ENCODE measurements at places on chromosomes 1 and 21.

DNA sequence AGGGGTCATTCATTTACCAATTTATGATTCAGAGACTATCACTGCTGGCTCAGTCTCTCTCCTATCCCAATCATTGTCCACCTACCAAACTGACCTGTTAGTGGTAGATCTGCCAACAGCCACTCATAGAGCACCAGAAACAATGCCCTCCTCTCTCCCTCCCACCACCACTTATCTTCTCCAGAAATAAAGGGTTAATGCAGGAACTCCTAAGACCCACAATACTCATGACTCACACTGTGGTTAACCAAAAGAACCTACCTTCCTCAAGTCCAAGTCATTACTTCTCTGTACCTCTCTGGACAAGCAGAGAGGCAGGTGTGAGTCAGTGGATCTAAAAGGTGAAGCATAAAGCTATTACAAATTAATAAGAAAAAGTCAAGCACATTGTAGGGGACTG lies 40.9 kb upstream of the CAMK1G start:
- DNase-seq, result no peak

GRCh38 chr21:35475762-35476161 lies 426.7 kb upstream of the RUNX1 start:
- no peak for DNase-seq

- DNase-seq, result no peak
These were observed 16.7 kb upstream of the SH3BGRL3 start for GRCh38 chr1:26263212-26263611.

GRCh38 chr1:53047737-53048736 lies 14.0 kb upstream of the PODN start:
- DNase-seq, result peak; percentile 71

- DNase-seq, result peak; percentile 93
These were observed 65.7 kb downstream of the NENF start for GRCh38 chr1:212498283-212499040.

GRCh38 chr1:184497959-184498723 lies 111.3 kb downstream of the C1orf21 start:
- no peak for DNase-seq

GRCh38 chr21:44865561-44866280 lies 7.8 kb downstream of the PTTG1IP start:
- peak; percentile 18 for DNase-seq

- DNase-seq, result peak; percentile 55
These were observed 94.6 kb downstream of the STUM start for GRCh38 chr1:226643177-226643576.

DNA sequence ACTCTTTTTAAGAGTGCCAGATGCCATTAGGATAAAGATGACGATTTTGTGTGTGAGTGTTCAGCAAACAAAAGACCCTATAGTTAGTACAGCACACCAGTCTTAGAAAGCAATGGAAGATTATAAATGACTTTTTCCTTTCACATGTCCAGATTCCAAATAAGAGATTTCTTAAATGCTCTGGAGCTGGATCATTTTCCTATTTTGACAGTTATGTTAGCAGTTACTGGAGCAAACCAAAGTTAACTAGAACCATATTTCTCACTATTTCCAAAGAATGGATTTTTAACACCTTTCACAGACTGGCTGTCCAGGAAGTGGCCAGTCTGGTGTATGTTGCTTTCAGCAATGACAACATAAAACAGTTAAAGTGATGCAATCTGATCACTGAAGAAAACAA lies 905.8 kb upstream of the ADGRL2 start:
- no peak for DNase-seq

DNA sequence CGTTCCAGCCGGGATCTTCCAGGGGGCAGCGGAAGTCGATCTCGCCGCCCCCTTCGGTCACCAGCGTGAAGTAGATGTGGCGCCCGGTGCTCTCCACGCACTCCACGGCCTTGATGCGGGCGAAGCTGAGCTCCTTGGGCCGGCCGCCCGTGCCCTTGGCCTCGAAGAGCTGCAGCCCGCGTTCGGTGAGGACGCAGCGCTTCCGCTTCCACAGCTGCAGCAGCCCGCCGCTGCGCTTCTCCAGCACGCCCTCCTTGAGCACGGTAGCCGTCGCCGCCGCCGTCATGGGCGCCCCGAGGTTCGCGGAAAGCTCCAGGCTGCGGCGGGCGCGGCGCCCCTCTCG lies 516 bp downstream of the PHLDA3 start:
- DNase-seq, result peak; percentile 61

- DNase-seq, result no peak
These were observed 41.0 kb downstream of the BRINP3 start for GRCh38 chr1:190436615-190437014.

DNA sequence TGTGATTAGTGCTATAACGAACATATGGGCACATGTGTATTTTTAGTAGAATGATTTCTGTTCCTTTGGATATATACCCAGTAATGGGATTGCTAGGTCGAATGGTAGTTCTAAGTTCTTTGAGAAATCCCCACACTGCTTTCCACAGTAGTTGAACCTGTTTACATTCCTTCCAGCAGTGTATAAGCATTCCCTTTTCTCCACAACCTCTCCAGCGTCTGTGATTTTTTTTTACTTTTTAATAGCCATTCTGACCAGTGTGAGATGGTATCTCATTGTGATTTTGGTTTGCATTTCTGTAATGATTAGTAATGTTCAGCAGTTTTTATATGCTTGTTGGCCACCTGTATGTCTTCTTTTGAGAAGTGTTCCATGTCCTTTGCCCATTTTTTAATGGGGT lies 81.8 kb upstream of the SLC44A3 start:
- no peak for DNase-seq

- DNase-seq, result no peak
These were observed 102.8 kb upstream of the PROX1 start for GRCh38 chr1:213884942-213885341.

GRCh38 chr1:112496290-112496689 lies 12.5 kb upstream of the WNT2B start:
- DNase-seq, result no peak

DNA sequence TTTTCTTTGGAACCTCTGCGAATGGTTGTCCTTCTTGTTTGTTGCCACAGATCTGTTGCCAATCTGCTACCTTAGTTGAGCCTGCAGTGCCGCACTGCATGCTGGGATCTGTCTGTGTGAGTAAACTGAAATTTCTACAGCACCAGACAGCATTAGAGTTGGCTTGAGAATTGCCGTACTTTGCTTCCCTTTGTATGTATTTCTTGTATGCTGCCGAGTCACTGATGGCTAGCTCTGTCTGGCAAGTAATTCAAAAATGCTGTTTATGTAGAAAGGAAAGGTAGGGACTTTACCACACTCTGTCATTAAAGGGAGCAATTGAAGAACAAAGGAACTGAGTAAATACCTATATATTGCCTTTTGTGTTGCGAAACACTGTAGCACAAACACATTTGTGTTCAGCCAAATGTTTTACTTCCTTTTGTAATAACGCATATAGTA lies 857.4 kb downstream of the USP25 start:
- peak; percentile 87 for DNase-seq

DNA sequence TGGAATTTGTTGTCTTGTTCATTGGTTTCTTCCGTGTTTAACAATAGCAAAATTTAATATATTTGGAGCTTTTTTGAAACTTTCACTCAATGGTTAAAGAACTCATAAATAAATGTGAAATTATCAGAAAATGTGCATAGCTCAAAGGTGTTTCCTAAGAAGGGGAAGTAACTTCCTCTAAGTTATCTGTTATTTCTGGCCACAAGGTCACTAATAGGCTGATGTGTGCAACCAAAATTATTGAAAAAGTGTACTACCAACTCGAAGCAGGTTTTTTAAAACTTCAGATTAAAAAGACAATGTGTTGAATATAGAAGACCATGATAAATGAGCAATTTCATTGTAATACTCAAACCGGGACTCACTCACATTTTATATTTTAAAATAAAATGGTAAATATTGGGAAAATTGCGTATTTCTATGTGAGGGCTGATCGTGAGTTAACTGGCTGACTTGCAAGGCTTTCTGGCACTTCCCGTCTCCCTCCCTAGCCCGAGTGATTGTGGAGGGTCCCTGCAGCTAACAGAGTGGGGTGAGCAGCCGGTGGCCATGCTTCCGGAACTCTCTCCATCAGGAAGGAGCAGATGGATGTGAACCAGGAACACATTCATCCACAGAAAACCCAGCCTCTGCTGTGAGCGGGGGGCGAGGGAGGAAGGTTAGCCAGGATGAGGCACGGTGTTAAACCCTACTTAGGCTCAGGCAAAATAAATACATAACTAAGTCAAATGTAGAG lies 96.9 kb downstream of the ERG start:
- no peak for DNase-seq

DNA sequence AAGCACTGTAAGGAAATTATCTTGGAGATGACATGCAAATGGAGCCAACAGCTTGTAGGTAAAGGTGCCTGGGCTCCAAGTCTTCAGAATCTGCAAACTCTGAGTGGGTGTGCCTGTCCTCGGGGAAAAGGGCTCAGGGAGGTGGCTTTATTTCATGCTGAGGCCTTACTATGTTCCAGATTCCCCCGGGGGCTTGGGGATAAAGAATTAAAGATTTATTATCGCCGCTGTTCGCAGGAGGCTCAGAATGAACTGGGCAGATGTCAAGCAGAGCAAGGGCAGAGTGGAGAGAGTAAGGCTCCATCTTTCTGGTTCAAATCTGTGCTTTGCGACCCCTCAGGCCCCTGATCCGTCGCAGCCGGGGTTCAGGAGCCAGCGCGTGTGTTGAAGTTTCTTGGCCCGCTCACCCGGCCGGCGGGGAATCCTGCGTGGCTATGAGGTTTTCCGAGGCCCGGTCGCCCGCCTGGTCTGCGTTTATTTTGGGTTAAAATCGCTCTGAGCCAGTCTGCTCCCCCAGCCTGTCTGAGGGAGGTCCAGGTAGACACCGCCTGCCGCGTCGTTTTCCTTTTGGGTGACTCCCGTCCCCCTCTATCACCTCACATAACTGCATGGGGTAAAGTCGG lies 19.5 kb downstream of the RHOU start:
- no peak for DNase-seq

- peak; percentile 42 for DNase-seq
These were observed 26.5 kb upstream of the TSPEAR start for GRCh38 chr21:44737706-44738354.

DNA sequence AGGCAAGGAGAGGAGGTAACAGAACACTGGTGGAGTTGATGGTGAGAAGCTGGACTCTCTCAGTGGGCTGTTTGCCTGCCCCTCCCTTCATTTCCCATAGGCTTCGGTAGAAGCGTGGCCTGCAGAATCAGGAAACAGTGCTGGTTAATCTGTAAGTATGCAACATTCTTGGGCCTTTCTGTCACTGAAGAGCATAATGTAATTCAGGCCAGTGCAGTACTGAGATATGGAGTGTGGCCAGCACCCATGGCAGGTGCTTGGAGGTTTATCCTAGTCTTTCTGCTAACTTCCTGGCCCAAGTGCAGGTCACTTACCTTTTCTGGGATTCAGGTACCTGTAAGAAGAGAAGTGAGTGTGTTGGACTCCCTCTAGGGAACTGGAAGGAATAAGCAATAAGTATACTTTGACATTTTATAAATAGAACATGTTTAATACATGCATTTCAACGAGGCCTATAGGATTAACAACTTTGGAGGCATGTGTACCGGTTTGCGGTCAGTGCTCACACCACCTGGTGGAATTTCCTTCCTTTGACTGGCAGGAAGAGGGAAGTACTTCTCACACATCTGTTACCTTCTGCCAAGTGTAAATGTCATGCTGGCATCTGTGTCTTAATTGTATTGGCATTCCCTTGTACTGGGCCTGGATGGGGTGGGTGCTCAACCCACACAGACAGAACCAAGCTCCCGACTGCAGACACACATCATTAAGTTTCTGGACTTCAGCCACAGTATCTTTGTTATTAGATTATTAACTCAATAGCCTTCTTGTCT lies 105.5 kb downstream of the KIF26B start:
- DNase-seq, result no peak

DNA sequence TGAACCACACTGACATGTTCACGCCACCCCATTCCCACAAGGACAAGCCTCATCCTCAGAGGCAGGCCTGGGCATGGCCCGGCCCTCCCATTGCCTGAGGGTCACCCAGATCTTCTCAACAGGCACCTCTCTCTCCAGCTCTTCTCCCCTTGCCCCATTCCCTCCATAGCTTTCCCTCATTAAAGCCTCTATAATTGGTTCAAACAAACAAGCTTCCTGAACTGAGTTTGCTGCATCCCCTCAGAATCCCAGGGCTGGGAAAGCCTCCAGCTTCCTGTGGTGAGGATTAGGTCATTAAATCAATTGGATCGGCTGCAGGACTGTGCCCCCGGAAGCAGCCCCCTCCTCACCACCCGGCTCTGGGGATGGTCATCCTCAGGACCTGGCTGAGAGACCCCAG lies 18.9 kb downstream of the CTNNBIP1 start:
- no peak for DNase-seq

GRCh38 chr1:108646648-108647269 lies 14.1 kb downstream of the HENMT1 start:
- peak; percentile 95 for DNase-seq

GRCh38 chr1:4178501-4179113 lies 278.5 kb upstream of the C1orf174 start:
- DNase-seq, result no peak

GRCh38 chr1:20733360-20733975 lies 965 bp upstream of the SH2D5 start:
- DNase-seq, result no peak

DNA sequence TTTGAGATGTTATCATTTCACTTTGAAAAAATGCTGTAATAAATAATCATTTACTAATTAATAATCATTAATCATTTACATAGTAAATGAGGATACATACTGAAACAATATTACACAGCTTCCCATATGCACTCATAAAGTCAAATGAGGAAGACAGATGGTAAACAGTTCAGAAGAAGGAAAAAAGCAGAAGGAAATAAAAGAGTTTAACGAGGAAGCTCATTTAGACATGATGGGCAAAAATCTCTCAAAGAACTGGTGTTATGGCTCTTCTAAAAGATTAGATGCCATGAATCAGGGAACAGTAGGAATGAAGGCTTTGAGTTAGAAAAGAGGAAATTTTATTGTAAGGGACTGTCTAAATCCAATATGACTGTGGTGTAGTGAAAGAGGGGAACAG lies 347.6 kb downstream of the PTPRC start:
- no peak for DNase-seq

DNA sequence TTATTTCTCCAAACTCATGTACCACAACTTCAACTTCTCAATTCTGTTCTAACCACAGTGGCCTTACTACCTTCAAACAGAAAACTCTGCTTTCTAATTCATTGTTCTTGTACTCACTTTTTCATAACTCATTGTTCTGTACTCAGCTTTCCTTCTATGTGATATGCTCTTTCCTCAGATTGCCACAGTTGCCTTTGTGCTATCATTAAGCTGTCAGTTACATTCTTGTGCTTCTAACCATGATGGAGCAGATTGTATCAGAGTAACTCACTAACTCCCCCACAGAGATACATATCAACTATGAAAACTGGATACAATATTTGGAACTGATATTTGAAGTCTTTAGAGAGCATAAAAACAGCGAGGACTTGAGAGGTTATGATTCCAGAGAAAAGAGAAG lies 1213.7 kb downstream of the KCNT2 start:
- no peak for DNase-seq

- DNase-seq, result no peak
These were observed 4.5 kb downstream of the ASCL5 start for GRCh38 chr1:201122321-201122957.

GRCh38 chr1:213968146-213968825 lies 19.5 kb upstream of the PROX1 start:
- DNase-seq, result no peak
